Esophagus squamous epithelium (tissue), 5 donors: ENCODE measurements at places on chromosomes 12 and 14.

DNA sequence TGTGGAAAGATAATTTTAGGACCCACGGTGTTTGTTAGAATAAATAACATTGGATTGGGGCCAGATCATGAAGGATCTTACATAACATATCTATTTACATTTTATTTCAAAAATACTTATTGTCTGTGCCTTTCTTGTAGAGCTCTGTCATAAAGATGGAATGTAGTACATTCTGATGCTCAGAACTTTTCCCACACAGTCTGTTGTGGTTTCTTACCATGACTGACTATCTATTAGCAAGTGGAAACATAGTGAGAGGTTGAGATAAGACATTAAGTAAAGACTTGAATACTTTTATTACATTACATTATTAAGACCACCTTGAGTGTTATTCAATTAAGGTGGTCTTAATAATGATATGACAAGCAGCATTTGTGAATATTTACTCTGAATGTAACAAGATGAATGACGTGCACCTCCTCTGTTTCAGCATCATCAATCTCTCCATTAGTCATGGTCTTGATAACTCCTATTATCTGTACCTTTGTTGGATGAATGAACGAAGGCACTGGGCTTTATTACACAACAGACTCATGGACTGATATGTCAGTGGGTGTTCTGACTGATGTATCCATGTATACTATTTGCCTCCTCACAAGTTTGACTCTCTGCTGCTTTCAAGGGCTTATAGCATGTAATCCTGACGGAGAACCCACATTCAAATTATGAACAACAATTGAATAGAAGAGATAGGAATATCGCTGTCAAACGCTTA, 883.0 kb upstream of the FLRT2 start:
- DNase-seq, result no peak

DNA sequence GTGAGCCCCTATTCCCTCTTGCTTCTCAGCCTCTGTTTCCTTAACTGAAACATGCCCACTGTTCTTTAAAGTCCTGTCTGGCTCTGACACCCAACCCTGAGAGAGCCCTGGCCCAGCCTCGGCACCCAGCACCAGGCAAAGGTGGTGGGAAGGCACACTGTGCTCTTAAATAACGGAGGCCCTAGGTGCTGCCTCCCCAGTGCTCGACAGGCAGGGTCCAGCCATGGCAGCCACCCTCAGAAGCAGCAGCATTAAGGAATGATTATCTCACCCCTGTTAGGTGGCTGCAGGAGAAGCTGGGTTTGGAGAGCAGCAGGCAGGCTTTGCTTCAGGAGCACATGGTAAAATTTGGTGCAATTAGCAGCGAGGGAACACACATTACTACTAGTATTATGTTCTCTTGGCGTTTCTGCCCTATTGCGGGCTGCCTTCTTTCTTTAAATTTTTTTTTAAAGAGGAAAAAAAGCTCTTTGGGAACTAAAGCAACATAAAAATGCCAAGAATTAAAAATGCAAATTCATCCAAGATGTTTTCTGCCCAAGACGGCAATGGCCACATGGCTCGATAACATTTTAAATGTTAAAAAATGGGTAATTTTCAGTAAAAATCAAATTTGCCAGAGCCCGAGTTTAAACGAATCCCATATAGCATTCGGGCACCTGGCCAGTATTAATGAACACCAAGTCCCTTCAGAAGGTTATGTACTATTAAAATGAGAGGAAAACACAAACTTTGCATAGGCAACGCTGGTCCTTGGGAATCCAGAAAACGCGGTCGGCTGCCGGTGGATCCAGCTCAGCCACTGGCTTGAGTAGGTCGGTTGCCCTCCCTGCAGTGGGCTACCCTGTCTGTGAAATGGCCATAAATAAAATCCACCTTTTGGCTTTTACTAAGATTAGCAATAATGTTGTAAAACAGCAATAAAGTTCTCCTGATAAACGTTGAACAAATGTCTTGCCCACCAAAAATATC, 152.2 kb downstream of the BCL11B start:
- no peak for DNase-seq

DNA sequence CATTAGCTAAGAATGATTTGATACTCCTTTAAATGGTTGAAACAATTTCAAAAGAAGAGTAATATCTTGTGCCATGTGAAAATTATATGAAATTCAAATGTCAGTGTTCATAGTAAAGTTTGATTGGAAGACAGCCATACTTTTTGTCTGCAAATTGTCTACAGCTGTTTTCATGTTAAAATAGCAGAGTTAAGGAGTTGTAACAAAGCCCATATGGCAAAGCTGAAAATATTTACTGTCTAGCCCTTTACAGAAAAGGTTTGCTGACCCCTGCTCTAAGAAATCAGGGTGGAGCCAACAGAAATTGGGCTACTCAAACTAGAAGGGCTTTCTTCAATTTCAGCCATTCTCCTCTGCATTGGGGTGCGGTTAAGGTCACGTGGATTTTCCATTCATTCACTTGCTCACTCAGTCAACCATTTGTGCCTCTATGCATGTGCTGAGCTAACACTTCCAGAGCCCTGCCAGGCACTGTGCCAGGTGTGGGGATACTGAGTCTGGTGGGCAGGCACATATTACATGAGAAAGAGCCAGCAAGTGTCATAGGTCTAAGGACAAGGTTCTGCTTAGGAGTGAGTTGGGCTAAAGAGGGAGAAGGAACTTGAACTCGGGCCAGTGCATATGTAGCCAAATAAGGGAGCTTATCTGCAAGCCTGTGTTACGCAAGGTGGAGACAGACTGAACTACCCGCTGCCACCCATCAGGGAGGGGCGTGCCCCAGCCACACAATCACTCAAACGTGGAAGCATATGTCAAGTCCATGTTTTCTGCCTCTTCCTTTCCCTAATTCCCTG, 139.8 kb upstream of the NOS1 start:
- no peak for DNase-seq

GRCh38 chr12:3820122-3820521, 53.1 kb downstream of the PARP11 start:
- no peak for DNase-seq

GRCh38 chr14:100728962-100729361, 2.3 kb downstream of the DLK1 start:
- no peak for DNase-seq

DNA sequence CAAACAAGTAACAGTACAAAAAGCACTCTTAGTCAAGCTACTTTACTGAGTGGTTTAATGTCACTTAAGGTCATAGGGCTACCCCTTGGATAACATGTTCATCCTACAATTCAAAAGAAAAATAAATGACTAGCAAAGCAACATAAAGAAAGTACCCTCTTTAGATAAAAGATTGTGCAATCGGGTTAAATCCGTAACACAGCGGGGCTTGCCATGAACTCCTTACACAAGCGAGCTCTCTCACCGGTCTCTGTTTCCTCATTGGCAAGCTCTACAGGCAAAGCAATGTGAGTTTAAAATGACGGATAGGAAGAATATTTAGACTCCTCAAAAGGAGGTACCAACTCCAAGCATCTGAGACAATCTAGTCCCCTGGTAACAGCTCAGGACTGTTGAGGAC, 140.6 kb downstream of the EGLN3 start:
- DNase-seq, result no peak

- no peak for DNase-seq
These were observed at the start of gene SRGAP1 for GRCh38 chr12:63844391-63845341. TSS of gene SRGAP1 (plus strand) at chr12:63844700. CDS start at chr12:63844817, 117 bp downstream.
